ENCODE measurements at places on chromosomes 4 and X. TPM values are rescaled to one million over a fixed set of nuclear protein-coding genes. Genes with fewer than 3 reads are reported as not detected.

TRPC3 gene
- total RNA-seq, result 0.13 TPM

HSFX3 gene
- not detected for total RNA-seq

IL2 gene
- total RNA-seq, result not detected

DHRSX gene
- total RNA-seq, result 14.9 TPM

GAGE13 gene
- total RNA-seq, result not detected

MID2 gene
- 32.4 TPM for total RNA-seq

CDKL2 gene
- 2.5 TPM for total RNA-seq

EGFL6 gene
- total RNA-seq, result not detected

All from articular chondrocyte of knee joint (primary cell).